ENCODE measurements at places on chromosomes 1 and 21.
A peak's percentile ranks its signal among the peaks of the same experiment; 100 is the strongest.

GRCh38 chr1:182651339-182651724 lies 33.1 kb downstream of the RGS8 start:
- DNase-seq: no peak

- DNase-seq: no peak
Observed at GRCh38 chr1:173280899-173281660, 73.9 kb upstream of the TNFSF4 start.

GRCh38 chr1:228303596-228303995 lies 95.8 kb downstream of the OBSCN start:
- DNase-seq: no peak

GRCh38 chr1:43858324-43858723 lies 75.3 kb upstream of the ARTN start:
- DNase-seq: peak; percentile 90

GRCh38 chr1:171245458-171246064 lies 2.7 kb upstream of the FMO1 start:
- peak; percentile 30 for DNase-seq

DNA sequence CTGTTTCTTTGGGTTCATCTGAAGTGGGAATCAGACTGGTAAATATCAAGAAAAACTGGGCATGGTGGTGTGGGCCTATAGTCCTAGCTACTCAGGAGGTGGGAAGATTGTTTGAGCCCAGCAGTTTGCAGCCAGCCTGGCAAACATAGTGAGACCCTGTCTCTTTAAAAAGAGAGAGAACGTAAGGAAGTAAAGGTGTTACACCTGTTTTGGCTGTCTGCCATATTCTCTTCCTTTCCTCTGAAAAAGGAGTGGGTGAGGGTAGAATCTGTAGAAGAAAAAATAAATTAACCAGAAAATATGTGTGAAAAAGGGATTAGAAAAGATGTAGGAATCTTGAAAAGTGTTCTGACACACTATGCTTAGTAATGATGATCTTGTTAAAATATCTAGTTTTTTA lies 20.0 kb downstream of the AHCYL1 start:
- no peak for DNase-seq

DNA sequence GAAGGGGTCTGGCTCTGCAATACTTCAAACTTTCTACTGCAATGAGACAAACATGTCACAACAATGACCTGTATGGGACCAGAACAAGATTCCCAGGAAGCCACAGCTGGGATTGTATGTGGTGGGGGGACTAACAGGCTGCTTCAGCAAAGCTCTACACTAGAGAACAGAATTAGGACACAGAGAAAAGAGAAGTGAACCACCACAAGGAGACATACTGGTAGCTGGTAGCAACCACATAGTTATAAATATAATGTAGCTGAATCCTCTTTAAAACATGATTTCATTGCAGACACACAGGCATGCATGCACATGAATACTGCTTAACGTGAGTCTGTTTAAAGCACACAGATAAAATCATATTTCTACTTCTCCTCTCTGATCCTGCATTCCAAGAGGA lies 3.5 kb upstream of the ILDR2 start:
- no peak for DNase-seq

- DNase-seq: no peak
Observed at GRCh38 chr1:182330303-182330702, 61.3 kb downstream of the GLUL start.

DNA sequence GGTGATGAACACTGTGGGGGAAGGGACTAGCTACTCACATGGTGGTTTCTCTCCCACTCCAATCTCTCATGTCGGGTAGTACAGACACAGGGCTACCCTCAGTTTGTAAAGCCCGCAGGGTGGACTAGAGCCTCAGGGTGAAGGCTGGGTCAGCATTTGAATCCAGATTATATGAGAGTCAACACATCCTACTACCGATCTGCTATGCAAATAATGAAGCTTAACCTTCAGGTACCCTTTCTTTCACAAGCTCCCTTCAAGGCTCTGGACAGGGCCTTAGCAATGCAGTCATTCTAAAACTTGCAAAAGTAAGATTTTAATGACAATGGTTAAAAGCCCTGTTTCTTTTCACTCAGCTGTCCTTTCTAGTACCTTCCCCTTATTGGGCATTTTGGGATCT lies 5.5 kb upstream of the ZBED6 start:
- no peak for DNase-seq

- DNase-seq: no peak
Observed at GRCh38 chr1:19923953-19924346, 533 bp upstream of the PLA2G2E start.

GRCh38 chr1:36136535-36136934 lies 11.5 kb upstream of the COL8A2 start:
- peak; percentile 19 for DNase-seq

- no peak for DNase-seq
Observed at GRCh38 chr1:70977575-70977974, 70.0 kb downstream of the PTGER3 start.

- no peak for DNase-seq
Observed at GRCh38 chr1:199489594-199489993, 537.9 kb upstream of the NR5A2 start.

All from RCC 7860 (cell line).